Stimulated activated naive B cell treated with anti-CD40 and anti-IgM and Interleukin-4, amounts not matched to agents 10 μg/mL and 1 μg/mL and 100 μg/mL, for 72 hours (primary cell): ENCODE measurements at places on chromosomes 5 and 9.

GRCh38 chr5:77066823-77067442 is 20.2 kb downstream of the ZBED3 start:
- H3K36me3 ChIP-seq: peaks cover 50% of the 10 kb centered on the region
- H3K27me3 ChIP-seq: no peaks in the 10 kb centered on the region
- no peak overlapping the region for H3K27ac ChIP-seq

DNA sequence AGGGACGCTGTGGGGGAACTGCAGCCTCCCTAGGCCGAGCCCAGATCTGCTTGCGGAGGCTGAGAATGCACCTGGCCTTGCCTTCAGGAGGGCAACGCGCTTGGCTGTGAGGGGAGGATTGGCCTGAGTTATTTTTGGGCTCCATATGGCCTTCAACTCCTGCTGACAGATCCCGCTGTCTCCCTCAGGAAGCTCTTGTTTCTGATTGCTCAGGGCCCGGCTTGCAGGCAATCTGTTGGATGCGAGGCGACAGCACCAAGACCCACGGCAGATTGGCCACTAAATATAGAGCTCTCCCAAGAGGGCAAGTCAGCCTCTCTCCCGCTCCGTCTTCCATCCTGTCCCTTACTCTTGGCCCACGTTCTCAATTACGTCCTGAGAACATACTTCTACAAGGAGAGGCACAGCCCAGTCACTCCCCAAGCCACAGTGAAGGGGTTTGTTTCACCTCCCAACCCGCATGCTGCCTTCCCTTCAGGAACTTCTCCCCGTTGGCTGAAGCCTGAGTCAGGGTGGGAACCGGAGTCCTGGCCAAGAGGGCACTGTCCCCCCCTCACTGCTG is 53.6 kb downstream of the RASGEF1C start:
- no peak for DNase-seq
- no peaks in the 10 kb centered on the region for H3K36me3 ChIP-seq

GRCh38 chr9:27563738-27564430 is 9.4 kb downstream of the C9orf72 start:
- no peak overlapping the region for H3K27ac ChIP-seq
- no peak overlapping the region for H3K4me3 ChIP-seq
- no peak for DNase-seq
- no peaks in the 10 kb centered on the region for H3K27me3 ChIP-seq
- H3K36me3 ChIP-seq: peaks cover 10% of the 10 kb centered on the region

GRCh38 chr9:122042056-122042455 is 51.1 kb downstream of the TTLL11 start:
- DNase-seq: no peak
- peaks cover 27% of the 10 kb centered on the region for H3K27me3 ChIP-seq
- H3K4me3 ChIP-seq: no peak overlapping the region
- H3K27ac ChIP-seq: no peak overlapping the region

GRCh38 chr5:34626036-34626435 is 30.1 kb upstream of the RAI14 start:
- no peak for DNase-seq
- H3K27ac ChIP-seq: no peak overlapping the region
- H3K27me3 ChIP-seq: no peaks in the 10 kb centered on the region
- H3K4me3 ChIP-seq: no peak overlapping the region
- H3K4me1 ChIP-seq: peaks cover 2% of the 10 kb centered on the region

- H3K4me3 ChIP-seq: no peak overlapping the region
- no peaks in the 10 kb centered on the region for H3K36me3 ChIP-seq
- H3K27ac ChIP-seq: no peak overlapping the region
- no peak for DNase-seq
- peaks cover 29% of the 10 kb centered on the region for H3K27me3 ChIP-seq
These were observed 47.1 kb downstream of the ABLIM3 start for GRCh38 chr5:149188383-149188782.

GRCh38 chr9:124894741-124895170 is 32.8 kb downstream of the ARPC5L start:
- H3K4me1 ChIP-seq: peaks cover 8% of the 10 kb centered on the region
- H3K27me3 ChIP-seq: no peaks in the 10 kb centered on the region
- H3K36me3 ChIP-seq: peaks cover 61% of the 10 kb centered on the region

DNA sequence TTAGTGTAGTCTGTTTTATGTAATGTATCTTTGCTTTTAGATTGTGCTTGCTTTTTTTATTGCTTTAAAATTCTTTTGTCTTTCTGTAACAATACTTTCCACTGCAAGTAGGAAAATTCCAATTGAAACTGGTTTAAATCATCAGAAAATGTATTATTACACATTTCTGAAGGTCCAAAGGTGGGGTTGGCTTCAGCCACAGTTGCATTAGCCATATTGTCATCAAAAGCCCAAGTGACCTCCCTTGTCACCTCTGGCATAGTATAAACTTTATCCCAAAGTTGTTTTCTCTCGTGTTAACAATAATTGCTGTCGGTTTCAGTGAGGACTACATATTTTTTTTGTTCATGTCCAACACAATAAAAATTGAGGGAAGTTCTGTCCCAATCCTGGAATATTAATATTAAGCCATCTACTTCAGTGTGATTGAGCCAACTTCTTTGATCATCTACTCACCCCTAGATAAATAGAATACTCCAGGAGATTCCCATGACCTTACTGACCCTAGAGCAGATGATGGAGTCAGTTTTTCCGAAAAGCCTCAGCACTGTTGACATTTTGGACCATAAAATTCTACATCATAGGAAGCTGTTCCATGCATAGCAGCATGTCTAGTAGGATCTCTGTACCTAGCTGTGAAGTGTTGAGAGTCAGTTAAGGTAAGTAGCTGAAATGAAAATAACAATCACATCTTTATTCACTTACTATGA is 52.4 kb upstream of the MACIR start:
- H3K4me3 ChIP-seq: no peak overlapping the region
- H3K27ac ChIP-seq: no peak overlapping the region
- no peak for DNase-seq
- peaks cover 26% of the 10 kb centered on the region for H3K4me1 ChIP-seq
- H3K27me3 ChIP-seq: no peaks in the 10 kb centered on the region
- H3K36me3 ChIP-seq: peaks cover 27% of the 10 kb centered on the region

DNA sequence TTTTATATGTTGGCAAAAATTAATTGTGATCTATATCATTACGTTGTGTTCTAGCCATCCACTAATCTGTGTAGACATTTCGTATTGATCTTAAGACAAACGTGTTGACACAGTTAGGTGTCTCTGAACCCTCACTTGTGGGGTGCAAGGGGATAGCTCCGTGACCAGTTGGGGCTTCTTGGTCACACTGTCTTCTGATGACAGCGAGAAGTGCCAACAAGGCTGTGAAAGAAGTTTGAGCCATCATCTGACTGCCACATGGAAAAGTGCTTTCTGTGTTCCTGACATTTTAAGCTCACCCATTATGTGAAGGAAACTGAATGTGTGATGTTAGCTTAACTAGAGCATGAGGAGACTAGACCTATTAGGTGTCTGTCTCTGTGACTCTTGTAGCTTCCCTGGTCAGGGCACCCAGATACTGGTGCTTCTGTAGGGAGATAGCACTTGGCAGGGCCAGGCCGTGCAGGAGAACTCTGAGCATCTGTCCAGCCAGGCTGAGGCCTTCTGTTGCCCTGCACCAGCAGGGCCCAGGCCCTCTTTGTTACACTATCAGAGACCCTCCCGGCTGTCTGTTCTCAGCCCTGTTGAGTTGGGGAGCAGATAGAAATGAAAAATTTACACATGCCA is 52.8 kb upstream of the PHF2 start:
- H3K27ac ChIP-seq: no peak overlapping the region
- H3K4me1 ChIP-seq: peaks cover 2% of the 10 kb centered on the region
- peaks cover 51% of the 10 kb centered on the region for H3K36me3 ChIP-seq
- no peaks in the 10 kb centered on the region for H3K27me3 ChIP-seq
- H3K4me3 ChIP-seq: no peak overlapping the region

DNA sequence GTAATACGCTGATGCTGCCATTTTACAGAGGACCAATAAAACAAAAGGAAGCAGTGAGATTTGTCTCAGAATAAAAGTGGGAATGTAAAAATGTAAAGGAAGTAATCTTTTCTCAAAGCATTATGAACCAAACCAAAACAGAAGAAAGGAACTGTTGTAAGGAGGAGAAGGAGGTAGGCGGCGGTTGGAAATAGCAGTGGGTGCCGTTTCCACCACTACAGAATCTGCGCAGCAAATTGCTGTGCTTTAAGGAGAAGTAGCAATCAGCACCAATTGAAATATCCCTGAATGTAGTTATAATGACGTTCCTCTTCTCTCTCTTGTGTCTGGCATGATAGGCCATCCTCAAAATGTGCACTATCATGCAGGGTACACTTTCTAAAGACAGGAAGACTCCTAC is 455.1 kb upstream of the TLE4 start:
- H3K4me1 ChIP-seq: peaks cover 6% of the 10 kb centered on the region
- no peaks in the 10 kb centered on the region for H3K36me3 ChIP-seq
- no peak for DNase-seq
- peaks cover 6% of the 10 kb centered on the region for H3K27me3 ChIP-seq

- no peak overlapping the region for H3K27ac ChIP-seq
- no peaks in the 10 kb centered on the region for H3K36me3 ChIP-seq
- DNase-seq: no peak
- no peak overlapping the region for H3K4me3 ChIP-seq
- peaks cover 13% of the 10 kb centered on the region for H3K27me3 ChIP-seq
- H3K4me1 ChIP-seq: no peaks in the 10 kb centered on the region
These were observed 50.3 kb downstream of the MAMDC2 start for GRCh38 chr9:70093944-70094343.

DNA sequence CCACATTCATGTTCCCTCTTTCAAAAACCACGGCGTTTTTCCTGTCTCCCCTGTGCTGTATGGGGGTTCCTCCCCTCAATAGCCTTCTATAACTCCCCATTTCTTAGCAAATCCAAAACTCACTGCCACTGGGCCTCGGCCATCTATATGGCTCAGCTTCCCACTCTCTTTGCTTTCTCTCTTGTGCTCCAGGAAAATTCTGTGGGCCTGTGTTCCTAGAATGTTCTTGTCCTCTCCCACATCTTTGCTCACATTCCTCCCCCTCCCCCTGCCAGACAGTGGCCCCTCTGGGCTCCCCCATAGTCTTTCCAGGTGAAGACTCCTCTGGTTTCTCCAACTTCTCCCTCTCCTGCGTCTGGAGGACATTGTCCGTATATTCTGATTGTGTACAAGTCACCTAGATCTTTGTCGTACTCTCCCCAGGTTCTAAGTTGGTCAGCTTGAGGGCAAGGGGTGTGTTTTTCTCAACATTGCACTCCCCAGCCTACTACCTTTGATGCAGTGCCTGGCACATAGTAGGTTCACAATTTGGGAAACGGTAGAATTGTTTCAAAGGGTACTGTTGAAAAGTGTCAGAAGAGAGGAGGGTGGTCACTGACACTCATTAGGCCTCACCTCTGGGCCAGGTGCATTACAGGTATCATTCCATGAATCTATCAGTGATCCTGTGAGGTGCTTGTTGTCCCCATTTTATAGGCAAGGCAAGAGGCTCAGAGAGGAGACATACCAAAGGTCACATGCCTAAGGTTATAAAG is 3.7 kb upstream of the DUSP1 start:
- no peak for DNase-seq
- peaks cover 39% of the 10 kb centered on the region for H3K4me1 ChIP-seq
- H3K36me3 ChIP-seq: peaks cover 3% of the 10 kb centered on the region
- H3K27ac ChIP-seq: peak overlapping the region; percentile 43

DNA sequence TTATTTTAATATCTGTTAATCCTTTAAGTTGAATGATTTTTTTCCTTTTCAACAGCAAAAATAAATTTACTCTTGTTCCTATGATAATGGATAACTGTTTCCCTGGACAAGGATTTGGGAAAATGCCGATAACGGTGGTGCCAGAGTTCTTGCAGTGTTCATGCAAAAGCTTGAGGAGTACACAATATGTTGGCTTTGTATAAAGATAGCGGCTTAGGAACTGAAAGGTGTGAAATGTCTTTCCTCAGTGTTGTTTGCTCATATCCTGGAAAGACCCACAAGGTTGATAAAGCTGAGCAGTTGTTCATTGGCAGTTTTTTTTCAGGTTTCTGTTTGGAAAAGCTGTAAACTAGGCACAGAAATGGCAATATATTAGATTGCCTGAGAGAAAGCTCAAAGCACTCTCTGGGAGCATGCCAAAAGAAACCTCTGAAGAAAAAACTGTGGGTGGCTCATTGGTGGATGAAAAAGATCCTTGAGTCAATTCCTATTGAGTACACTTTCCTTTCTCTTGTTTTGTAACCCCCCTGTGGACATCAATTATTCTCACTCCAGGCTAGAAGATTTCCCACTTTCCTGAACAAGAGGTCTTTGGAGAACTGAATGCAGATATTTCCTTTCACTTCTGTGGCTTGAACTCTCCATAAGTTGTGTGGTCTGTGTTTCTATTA is 117.2 kb upstream of the RGMB start:
- DNase-seq: no peak
- no peak overlapping the region for H3K27ac ChIP-seq
- no peak overlapping the region for H3K4me3 ChIP-seq
- H3K4me1 ChIP-seq: no peaks in the 10 kb centered on the region
- no peaks in the 10 kb centered on the region for H3K36me3 ChIP-seq

DNA sequence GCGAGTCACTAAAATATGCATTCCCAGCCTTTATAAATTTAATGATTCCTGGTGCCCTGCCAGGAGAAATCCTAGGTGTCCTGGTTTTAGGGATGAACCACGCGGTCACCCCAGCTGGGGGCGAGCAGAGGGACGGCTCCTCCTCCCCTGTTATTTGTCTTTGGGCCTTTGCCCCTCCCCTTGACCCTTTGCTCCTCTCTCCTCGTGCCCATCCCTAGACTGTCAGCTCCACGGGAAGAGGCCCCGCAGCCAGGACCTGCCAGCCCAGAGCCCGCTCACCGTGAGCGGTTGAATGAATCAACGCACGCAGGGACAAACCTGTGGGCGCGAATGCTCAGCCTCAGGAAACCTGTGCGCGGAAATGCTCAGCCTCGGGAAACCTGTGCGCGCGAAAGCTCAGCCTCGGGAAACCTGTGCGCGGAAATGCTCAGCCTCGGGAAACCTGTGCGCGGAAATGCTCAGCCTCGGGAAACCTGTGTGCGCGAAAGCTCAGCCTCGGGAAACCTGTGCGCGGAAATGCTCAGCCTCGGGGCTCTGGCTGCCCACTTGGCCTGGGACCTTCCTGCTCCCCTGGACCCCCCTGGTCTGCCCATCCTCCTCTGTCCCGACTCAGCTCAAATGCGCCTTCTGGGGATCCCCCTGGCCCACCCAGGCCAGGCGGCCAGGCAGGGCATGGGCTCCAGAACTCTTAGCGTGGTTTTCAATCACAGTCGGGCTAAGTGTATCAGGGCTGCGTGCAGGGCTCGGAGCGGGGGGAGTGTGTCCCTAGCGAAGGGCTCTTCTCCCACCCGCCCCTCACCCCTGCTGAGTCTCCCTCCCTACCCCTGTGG is 140.5 kb upstream of the COL5A1 start:
- H3K4me3 ChIP-seq: no peak overlapping the region
- peaks cover 2% of the 10 kb centered on the region for H3K4me1 ChIP-seq
- no peaks in the 10 kb centered on the region for H3K36me3 ChIP-seq
- no peak overlapping the region for H3K27ac ChIP-seq
- DNase-seq: no peak
